ENCODE measurements at places on chromosomes 13 and 19.

GRCh38 chr19:45469945-45470761 is 2.4 kb downstream of the FOSB start:
- DNase-seq, result no peak

DNA sequence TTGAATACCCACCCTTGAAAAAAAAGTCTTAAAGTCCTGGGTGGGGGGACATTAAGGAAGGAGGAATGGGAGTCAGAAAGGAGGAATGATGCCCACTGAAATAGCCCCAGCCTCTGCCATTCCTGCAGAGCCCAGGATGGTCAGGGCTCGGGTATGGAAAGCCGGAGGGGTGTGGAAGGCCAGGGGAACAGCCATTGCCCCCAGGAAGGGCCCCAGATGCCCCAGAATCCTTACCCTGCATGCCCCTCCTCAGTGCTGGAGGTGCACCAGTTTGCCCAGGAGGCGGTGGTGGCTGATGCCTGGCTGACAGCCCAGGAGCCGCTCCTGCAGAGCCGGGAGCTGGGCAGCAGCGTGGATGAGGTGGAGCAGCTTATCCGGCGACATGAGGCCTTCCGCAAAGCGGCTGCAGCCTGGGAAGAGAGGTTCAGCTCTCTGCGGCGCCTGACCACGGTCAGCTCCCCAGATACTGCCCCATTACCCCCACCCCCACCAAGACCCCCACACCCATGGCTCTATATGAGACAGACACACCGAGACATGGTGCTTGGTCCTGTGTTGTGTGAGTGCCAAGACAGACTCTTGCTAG is 10.7 kb upstream of the SHKBP1 start:
- DNase-seq, result no peak

DNA sequence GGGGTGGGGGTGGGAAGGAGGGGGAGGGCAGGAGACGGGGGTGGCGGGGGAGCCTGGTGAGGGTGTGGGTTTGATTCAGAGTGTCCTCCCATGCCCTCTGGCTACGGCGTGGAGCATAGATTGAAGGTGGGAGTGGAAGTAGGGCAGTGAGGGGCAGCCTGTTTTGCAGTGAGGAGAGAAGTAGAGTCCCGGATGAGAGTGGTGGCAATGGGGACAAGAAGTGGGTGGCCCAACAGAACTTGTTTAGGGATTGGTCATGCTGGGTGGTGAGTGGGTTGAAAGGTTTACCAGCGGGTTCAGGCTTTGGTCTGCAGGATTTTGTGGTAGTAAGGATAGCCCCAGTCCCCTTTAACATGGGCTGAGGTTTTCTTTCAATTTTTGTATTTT is 35.5 kb downstream of the SIPA1L3 start:
- DNase-seq, result no peak

DNA sequence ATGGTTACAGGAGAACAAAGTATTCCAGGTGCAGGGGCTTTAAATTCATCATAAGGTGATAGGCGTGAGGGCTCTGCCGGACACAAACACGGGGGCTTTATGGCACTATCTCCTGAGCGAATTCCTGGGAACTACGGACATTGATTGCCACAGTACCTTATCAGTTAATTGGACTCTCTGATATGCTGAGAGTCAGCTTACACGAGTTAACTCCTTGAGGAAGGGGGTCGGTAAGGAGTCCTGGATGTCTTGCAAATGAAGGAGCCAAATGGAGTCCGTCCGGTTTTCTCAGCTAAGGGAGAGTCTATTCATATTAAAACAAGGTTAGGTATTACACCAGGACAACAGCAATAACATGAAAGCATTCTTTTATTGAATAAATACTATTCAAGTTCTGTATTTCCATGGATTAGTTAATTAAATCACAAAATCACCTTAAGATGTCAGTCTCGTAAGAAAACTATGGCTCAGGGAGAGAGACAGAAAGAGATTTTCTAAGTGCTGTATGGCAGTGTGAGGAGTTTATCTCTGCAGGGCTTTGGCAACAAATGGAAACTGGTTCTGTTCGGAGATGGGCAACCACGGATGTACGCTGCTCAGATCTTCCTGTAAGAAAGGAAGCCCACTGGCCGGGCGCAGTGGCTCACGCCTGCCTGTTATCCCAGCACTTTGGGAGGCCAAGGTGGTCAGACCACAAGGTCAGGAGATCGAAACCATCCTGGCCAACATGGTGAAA is 26.2 kb upstream of the HIF3A start:
- no peak for DNase-seq

DNA sequence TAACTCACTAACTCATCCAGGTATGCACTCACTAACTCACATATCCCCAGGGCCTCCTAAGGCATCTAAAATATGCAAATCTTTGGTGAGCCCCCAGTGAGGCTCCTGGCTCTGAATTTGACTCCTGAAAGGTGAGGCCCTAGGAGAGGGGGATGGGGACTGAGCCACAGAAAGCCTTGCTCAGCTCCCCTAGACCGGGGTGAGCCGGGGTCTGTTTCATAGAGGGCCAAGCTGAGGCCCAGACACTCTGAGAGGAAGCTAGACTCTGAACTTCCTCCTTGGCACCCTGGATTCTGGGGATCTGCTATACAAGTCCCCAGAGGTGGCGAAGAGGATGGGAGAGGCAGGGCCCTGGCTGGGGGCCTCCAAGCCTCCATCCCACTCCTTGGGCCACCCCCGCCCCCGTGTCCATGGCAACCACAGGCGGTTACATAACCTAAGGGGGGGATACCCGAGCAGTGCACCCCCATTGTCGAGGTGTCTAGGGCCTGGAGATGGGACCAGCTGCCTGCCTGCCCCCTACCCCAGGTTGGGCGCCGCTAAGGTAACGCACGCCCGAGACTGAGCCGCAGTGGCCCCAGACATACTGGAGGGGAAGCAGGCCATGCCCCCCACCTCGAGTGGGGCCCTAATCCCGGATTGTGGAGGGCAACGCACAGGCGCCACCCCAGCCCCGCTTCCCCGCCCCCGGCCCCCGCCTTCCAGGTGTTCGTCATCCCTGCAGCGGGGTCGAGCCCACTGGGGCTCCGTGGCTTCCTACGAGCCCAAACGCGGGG is 646 bp downstream of the ABHD8 start:
- no peak for DNase-seq

DNA sequence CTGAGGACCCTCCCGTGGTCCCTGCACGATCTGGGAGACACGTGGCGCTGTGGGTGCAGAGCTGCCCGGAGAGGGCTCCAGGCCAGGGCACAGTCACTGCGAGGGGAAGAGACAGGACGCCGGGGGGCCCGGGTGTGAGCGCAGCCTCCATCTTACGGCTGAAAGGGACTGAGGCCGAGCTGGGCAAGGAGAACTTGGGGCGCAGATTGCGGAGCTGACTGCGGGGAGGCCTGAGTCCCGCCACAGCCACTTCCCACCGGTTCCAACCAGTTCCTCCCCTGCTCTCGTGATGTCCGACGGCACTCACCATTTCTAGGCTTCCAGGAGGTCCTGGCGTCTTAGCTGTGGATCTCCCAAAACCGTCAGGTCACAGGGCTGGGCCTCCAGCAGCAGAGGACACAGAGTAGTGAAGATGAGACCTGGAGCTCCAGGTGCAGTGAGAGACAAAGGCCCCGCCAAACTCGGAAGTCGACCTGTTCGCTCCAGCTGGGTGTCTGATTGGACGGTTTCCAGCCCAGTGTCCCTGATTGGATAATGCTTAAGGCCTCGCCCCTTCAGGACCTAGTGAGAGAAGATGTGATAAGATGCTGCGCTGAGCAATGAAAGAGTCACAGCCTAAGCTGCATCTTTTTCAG is 4.8 kb upstream of the ZNF253 start:
- peak; percentile 54 for DNase-seq

DNA sequence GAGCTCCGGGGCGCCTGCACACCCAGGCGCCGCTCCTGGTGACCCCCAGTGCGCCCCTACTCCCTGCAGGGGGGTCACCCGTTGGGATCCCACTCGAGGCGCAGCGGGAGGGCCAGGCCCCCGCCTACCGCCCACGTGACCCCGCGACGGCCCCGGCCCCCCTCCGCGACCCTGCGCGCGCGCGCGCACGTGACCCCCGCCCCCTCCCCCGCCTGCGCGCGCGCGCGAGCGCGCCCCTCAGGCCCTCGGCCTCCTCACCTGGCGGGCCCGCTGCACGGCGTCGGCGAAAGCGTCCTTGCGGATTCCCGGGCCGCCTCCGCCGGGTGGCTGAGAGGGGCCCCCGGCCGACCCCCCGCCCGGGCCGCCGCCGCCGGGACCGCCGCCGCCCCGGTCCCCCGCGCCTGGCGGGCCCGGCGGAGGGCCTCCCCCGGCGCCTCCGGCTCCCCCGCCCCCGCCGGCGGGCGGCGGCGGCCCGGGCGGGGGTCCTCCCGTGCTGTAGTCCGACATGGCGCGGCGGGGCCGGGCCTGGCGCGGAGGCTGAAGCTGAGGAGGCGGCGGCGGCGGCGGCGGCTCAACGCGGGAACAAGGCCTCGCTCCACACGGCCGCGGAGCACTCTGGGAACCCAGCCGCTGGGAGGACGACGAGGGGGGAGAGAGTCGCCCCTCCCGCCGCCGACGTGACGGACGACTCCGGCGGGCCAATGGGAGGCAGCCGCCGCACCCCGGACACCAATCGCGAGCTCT is at the start of gene KHSRP:
Gene KHSRP (minus strand): TSS at position 617 of the 744 bp plus-strand sequence. CDS start 110 bp downstream, at position 507.
- no peak for DNase-seq

DNA sequence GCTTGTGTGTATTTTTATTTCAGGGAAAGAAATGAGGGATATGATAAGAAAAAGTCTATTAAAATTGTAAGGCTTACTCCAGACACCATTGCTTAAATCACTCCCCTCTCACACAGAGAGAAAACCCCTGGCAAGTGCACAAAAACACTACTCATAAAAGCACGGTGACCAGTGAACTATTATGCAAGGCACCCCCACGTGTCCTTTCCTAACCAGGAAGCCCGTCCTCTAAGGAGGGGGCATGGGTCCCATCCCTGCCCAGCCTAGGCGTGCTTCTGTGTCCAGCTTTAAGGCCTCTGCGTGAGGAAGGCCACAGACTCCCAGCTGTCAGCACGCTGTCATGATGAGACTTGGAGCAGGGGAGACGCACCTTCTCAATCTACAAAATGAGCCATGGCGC is 83.5 kb downstream of the SLC7A1 start:
- no peak for DNase-seq

DNA sequence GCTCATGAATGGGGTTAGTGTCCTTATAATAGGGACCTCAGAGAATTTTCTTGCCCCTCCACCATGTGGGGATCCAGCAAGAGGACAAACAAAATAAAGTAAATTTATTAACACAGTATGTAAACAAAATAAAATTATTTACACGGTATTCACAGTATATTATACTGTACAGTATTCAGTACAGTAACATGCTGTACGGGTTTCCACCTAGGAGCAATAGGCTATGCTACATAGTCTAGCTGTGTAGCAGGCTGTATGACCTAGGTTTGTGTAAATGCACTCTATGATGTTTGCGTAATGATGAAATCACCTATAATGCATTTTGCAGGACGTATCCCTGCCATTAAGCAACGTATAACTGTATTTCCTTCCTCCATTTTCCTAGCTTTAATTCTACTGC is 11.8 kb upstream of the DIAPH3 start:
- no peak for DNase-seq
